Activated naive CD8-positive, alpha-beta T cell treated with anti-CD3 and anti-CD28 coated beads, Interleukin-2, amount 50 U/mL, for 24 hours (primary cell): ENCODE measurements at places on chromosomes 13 and 19.

GRCh38 chr19:46390866-46391265, 22.5 kb downstream of the CCDC8 start:
- no peak for DNase-seq

- no peak for DNase-seq
Observed at GRCh38 chr19:1744822-1745563, 8.3 kb upstream of the ONECUT3 start.

- no peak for DNase-seq
Observed at GRCh38 chr13:50340551-50341287, 325.5 kb downstream of the KCNRG start.

DNA sequence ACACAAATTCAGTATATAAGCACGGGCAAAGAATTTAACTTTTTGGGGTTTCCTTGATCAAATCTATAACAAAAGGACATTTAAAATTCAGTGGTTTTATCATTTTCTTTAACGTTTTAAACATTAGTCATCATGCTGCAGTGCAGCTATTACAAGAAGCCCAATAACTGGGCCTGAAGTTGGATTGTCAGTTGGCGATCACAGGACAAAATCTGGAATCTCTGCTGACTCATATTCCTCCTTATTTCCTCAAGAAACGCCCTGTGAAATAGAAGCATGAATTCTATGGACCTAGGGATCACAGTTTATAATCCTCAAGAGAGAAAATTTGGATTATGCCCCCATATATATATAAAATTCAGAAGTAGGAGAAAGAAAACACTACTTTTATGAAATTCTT, 971.6 kb upstream of the MIR17HG start:
- no peak for DNase-seq
